B cell (primary cell): ENCODE measurements at places on chromosomes 5 and 9. TPM values are rescaled to one million over a fixed set of nuclear protein-coding genes. Genes with fewer than 3 reads are reported as not detected.

Gene PDZD2
- polyA plus RNA-seq, result not detected in 2 replicates

Gene ARHGEF39
- 0.35 and 0.40 TPM in 2 replicates for polyA plus RNA-seq

Gene WHRN
- 19.2 and 19.4 TPM in 2 replicates for polyA plus RNA-seq

Gene DOCK8
- polyA plus RNA-seq, result 47.6 and 54.0 TPM in 2 replicates

Gene PCDHGA9
- 0.19 TPM in 2 replicates for polyA plus RNA-seq

Gene SLC6A3
- polyA plus RNA-seq, result 0.01 and 0.19 TPM in 2 replicates

Gene BSPRY
- polyA plus RNA-seq, result 0.42 and 0.78 TPM in 2 replicates

DNA sequence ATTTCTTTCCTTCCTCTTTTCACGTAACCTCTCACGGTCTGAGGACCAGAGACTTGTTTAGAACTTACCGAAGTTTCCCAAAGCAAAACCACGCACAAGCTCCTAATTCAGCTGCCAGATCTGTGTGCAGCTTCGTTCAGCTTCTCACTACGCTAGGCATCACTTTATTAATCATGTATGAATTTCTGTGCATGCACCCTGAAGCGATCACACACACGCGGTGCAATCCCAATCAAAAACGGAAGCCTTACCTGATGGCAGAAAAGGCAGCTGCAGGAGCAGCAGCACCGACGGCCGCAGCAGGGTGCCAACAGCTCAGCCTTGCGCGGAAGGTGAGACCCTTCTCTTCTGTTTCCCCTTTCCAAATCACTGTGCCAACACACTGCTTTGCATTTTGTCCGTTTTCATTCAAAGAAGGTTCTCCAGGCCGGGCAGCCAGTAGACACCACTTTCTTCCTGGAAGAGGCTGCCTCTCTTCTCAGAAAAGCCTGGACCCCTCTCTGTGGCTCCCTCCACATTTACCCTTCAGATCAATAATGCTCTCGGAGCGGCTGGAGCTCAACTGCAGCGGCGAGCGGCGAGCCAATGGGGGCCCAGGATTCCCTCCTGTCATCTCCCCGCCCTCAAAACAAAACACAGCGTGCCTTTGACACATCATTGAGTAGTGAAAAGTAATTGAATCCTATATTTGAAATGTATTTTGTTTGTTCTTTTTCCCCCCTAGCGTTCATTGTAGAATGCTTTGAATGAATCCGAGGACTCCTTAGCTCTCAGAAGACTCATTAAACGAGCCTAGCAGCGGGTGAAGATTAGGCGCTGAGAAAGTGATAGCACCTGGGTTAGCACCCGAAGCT is at the start of gene CDH12:
CDH12 (minus strand) TSS at position 538 of the 854 bp plus-strand sequence.
- H3K27ac ChIP-seq, result no peak within 1 kb of the TSS
- H3K4me3 ChIP-seq, result peak within 1 kb of the TSS; percentile 59
- no peaks in the 10 kb centered on the region for H3K36me3 ChIP-seq

DNA sequence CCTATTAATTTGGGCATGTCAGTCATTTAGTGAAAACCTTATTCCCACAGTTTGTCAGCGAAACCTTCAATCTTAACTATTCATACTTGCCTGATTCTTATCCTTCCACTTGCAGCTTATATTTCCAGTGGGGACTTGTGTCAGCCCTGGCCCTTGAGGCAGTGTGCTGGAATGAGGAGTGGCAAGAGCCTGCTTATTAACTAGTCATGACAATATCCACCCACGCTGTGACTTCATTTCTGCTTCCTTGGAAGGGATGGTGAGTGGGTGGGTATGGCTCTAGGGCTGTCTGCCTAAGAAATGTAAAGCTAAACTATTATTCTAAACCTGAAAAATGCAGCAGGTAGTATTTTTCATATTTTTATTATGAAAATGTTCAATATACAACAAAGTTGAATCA is 34.0 kb upstream of the LURAP1L start:
- no peaks in the 10 kb centered on the region for H3K27me3 ChIP-seq
- H3K4me3 ChIP-seq, result no peak overlapping the region
- no peaks in the 10 kb centered on the region for H3K36me3 ChIP-seq

- no peaks in the 10 kb centered on the region for H3K36me3 ChIP-seq
- H3K4me3 ChIP-seq, result no peak overlapping the region
- H3K27me3 ChIP-seq, result no peaks in the 10 kb centered on the region
- DNase-seq, result no peak
These were observed 283.4 kb downstream of the NFIB start for GRCh38 chr9:14030375-14031059.

- no peaks in the 10 kb centered on the region for H3K4me1 ChIP-seq
- H3K27me3 ChIP-seq, result peaks cover 5% of the 10 kb centered on the region
- H3K36me3 ChIP-seq, result no peaks in the 10 kb centered on the region
- H3K27ac ChIP-seq, result no peak overlapping the region
These were observed 297.1 kb downstream of the KCTD16 start for GRCh38 chr5:144467792-144468191.

DNA sequence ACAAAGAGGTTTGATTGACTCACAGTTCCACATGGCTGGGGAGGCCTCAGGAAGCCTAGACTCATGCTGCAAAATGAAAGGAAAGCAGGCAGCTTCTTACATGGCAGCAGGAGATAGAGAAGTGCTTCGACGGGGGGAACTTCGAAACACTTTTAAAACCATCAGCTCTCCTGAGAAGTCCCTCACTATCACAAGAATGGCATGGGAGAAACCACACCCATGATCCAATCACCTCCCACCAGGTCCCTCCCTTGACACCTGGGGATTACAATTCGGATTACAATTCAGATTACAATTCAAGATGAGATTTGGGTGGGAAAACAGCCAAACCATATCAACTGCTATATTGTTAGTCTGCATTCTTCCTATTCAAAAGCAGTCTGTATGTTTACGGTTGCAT is 322.3 kb upstream of the ISL1 start:
- H3K27ac ChIP-seq, result no peak overlapping the region
- no peak overlapping the region for H3K4me3 ChIP-seq
- no peak for DNase-seq
- no peaks in the 10 kb centered on the region for H3K27me3 ChIP-seq
- H3K36me3 ChIP-seq, result no peaks in the 10 kb centered on the region
